Renal cortical epithelial cell (primary cell): ENCODE measurements at places on chromosomes 3 and 15.

- DNase-seq = no peak
These were observed 383.4 kb upstream of the ARRDC4 start for GRCh38 chr15:97576929-97577645.

DNA sequence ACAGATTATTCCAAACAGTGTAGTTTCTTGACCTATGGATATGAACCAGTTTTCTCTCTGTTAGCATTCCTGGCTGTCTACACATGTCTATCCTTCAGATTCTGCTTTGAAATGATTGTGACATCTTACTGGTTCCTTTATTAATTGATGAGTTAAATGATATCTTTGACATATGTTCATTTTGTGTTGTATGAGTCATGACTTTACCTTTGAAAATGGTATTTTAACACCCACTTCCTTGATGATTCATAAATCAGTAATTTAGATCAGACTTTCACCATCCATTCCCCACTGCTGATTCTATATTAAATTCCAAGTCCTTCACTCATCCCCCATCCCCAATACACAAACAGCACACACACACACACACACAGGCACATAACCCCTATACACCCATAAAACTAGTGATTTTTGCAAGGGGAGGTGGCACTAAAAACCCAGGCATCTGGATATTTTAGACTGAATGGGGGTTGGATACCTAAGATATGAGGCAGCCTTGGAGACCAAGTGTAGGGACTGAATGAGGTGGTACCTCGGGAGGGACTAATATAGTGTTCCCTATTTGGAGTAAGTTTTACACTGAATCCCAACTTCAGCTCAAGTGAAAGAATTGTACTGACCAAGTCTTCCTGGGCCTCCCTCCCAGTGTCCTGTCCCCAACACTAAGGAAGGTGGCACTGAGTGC lies 9.7 kb downstream of the CCK start:
- DNase-seq = peak; percentile 81

DNA sequence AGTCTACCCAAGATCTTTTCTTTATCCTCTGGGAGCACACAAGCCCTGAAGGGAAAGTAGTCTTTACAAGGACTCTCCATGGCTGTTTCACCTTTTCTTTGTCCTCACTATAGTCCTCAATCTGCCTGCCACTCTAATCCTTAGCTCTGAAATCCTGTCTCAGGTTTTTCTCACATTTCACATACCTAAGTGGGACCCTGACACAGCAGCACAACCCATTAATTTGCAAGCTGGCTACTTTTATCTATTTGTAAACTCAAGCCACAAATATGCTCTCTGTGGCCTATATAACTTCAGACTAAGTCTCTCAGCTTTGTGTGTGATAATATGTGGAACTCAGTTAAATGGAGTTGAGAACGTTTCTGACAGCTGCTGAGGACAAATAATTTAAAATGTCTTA lies 19.8 kb downstream of the SIN3A start:
- no peak for DNase-seq

GRCh38 chr3:5053021-5053831 lies 68.9 kb upstream of the ARL8B start:
- peak; percentile 42 for DNase-seq

GRCh38 chr3:105274536-105274935 lies 92.2 kb upstream of the ALCAM start:
- DNase-seq = no peak

DNA sequence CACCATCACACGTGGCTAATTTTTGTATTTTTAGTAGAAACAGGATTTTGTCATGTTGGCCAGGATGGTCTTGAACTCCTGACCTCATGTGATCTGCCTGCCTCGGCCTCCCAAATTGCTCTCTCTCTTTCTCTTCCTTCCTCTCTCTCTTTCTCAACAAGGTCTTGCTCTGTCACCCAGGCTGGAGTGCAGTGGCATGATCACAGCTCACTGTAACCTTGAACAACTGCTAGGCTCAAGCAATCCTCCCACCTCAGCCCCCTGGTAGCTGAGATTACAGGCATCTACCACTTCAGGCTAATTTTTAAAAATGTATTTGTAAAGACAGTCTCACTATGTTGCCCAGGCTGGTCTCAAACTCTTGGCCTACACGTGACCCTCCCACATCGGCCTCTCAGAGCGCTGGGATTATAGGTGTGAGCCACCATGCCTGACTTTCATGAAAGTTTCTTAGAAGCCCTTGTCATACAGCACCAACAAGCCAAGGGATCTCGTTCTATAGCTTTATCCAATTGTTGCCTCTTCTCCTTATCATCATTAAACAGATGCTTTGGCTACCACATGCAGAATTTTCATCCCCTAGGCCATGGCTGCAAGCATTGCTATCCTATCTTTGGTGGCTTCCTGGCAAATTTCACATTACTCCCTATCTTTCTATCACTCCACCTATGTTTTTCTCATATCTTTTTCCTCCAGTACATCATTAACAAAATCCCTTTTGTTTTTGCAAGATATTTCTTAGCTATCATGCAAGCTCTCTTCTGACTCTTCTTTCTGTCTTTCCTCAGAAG lies 5.7 kb downstream of the CCDC32 start:
- DNase-seq = no peak

DNA sequence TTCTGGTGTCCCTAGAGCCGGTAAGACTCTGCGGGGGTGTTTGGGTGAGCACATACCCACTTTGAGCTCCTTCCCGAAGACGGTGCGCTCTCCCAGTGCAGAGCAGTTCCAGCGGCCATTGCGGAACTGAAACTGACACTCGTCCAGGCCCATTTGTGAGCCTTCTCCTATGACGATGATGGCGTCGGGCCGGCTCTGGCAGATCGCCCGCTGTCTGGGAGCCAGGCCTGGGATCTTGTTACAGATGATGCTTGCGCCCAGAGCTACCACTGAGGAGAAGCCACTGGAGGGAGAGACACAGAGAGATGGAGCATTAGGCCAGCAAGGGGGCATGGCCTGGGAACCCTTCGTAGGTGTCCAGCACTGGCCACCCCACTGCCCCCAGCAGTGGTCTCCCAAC lies 5.0 kb downstream of the WNT7A start:
- DNase-seq = no peak

GRCh38 chr15:40807028-40807887 lies at the start of the genes DNAJC17 and ZFYVE19:
DNAJC17 (minus strand) TSS chr15:40807473; CDS start chr15:40807446, 27 bp downstream.
ZFYVE19 (plus strand) TSS chr15:40807089; CDS start chr15:40807590, 501 bp downstream.
- DNase-seq = peak; percentile 95

- no peak for DNase-seq
These were observed 131.2 kb downstream of the KLF13 start for GRCh38 chr15:31457631-31458526.

GRCh38 chr3:53705774-53706173 lies 140.4 kb downstream of the CHDH start:
- no peak for DNase-seq

DNA sequence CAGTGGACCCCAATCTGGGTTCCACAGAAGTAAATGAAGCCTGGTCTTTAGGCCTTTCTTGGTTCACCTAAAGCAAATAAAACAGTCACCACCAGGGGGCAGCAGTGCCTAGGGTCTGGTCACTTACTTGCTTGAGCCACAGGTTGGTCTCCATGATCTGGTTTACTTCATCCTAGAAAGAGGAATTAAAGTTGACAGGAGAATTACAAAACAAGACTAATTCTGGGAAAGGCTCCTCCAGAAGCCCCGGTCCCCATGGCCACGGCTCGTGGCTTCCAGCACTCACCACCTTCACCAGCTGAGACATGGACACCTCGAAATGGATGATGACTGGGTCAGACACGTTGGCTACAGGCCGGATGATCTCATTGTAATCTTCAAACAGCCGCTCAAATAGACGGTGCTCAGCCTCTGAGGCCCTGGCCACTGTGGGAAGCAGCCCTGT lies 2.3 kb downstream of the CHRNA3 start:
- DNase-seq = peak; percentile 65

DNA sequence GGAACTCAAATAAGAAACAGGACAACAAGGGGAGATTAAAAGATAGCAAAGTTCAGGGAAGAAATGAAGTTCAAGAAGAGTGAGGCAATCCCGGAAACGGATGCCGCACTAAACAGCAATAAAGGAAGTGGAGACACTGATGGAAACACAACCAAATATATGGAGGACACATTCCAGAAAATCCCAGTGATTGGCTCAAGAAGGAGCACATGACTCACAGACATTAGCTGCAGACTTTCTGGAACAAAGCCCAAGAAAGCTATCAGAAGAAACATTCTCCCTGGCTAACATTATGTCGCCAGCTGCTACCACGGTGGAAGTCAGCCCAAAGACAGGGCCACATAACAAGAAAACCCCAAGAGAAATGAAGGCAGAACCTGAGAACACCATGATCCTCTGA lies 18.1 kb upstream of the VGLL4 start:
- DNase-seq = peak; percentile 61

GRCh38 chr3:52295671-52296208 lies 8.1 kb downstream of the GLYCTK start:
- no peak for DNase-seq

- no peak for DNase-seq
These were observed 86.1 kb downstream of the ATP10A start for GRCh38 chr15:25777037-25777436.

DNA sequence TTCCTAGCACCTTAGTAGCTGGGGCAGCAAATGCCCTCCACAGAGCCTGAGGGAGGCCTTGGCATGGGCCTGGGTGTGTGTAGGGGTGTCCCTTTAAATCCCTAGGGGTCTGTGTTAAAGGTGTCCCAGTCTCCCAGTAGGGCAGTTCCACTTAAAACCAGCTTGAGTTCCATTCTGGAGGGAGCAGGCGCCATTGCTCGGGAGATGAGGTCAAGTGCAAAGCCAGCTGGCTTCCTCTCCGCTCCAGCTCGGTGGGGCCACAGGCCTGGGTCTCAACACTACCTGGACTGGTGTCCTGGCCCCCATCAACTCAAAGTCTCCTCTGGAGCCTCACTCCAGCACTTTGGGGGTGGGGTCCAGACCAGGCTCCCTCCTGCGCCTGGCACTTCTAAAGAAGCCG lies 25.2 kb downstream of the FEM1B start:
- no peak for DNase-seq

GRCh38 chr3:2923390-2923789 lies 186.8 kb downstream of the IL5RA start:
- DNase-seq = peak; percentile 24

- DNase-seq = no peak
These were observed 355.1 kb upstream of the STAC start for GRCh38 chr3:36025232-36025631.

- DNase-seq = peak; percentile 26
These were observed 56.3 kb downstream of the CPN2 start for GRCh38 chr3:194294895-194295214.

- DNase-seq = peak; percentile 71
These were observed 126.5 kb downstream of the FMN1 start for GRCh38 chr15:33068007-33068481.

DNA sequence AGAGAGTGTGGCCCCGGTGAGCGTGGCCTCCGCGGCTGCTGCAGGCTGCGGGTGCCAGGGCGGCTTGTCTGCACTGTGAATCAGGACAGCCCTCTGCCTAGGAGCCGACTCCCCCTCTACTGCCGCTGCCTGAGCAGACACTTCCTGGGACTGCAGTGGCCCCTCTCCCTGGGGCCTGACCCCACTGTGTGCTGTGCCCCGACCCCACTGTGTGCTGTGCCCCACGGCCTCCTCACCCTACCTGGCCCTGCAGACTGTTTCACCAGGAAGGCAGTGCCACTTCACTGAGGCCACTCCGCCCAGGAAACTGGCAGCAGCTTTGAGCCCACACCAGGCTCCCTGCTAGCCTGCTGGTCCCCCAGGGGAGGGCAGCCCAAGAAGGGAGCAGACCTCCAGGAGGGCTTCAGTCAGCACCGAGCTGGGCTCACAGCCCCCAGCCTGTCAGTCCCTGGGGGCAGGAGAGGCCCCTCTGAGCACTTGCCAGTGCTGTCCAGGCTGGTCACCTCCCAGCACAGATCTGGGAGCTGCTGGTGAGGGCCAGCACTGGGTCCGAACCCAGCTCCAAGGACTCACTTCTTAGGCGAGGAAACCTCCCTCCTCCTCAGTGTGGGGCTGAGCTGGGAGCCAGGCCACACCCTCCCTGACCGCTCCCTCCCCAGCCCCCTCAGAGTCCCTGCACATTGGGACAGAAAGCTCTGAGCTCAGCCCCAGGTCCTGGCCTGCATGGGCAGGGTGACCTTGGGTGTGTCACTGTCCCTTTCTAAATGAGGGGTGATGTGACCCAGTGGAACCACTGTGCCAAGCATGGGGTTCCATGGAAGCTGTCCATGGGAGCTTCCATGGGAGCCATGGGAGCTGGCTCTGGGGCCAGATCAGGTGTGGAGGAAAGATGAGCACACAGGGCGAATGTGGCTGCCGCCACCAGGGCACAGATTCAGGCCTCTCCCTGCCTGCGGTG lies 56.8 kb downstream of the DNAJB8 start:
- no peak for DNase-seq

DNA sequence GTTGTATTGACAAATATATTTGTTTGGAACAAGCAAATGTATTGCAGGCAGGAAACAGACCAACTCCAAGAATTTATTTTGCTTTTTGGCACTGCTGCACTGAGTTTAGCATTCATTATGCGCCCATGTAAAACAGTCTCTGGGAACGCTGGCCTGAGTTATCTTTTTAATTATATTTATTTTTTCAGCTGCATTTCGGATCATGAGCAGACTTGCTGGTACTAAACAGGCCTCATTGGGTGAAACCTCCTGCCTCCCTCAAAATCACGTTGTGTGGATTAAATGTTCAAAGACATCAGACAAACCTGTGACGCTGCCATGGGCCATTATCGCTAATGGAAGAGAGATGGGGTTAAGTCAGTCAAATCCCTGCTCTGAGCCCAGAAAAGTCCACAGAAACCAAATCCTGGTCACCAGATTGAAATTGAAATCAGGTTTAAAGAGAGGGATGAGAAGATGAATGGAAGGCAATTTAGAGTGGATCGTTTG lies 511.1 kb upstream of the PROK2 start:
- DNase-seq = no peak

DNA sequence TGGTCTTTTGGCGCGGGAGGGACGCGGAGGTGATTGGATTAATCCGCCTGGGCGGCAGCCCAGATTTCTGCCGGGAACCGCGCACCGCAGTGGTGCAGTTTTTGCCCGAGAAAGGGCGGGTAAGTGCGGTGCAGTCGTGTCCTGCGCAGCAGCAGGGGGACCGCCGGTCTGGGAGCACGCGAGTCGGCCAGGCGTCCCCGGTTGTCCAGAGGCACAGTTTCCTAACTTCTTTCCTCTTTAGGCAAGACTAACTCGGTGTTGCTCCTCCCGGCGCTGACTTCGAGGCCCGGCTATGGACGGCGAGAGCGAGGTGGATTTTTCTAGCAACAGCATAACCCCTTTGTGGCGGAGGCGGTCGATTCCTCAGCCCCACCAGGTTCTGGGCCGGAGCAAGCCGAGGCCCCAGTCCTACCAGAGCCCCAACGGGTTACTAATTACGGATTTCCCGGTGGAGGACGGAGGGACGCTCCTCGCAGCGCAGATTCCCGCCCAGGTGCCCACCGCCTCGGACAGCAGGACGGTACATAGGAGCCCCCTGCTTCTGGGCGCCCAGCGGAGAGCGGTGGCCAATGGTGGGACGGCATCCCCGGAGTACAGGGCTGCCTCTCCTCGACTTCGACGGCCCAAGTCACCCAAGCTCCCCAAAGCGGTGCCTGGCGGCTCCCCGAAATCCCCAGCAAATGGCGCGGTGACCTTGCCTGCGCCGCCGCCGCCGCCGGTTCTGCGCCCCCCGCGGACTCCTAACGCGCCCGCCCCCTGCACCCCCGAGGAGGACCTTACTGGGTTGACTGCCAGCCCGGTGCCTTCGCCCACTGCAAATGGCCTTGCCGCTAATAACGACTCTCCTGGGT lies 736 bp downstream of the ARHGEF26 start:
- peak; percentile 7 for DNase-seq

- no peak for DNase-seq
These were observed 400.6 kb downstream of the VPS13C start for GRCh38 chr15:61659566-61660190.

- no peak for DNase-seq
These were observed 2.9 kb downstream of the DIPK2A start for GRCh38 chr3:143974271-143975238.

GRCh38 chr3:123582315-123582714 lies 2.5 kb downstream of the HACD2 start:
- peak; percentile 71 for DNase-seq
